ENCODE measurements at places on chromosomes 7 and 10. TPM values are rescaled to one million over a fixed set of nuclear protein-coding genes. Genes with fewer than 3 reads are reported as not detected.

DNA sequence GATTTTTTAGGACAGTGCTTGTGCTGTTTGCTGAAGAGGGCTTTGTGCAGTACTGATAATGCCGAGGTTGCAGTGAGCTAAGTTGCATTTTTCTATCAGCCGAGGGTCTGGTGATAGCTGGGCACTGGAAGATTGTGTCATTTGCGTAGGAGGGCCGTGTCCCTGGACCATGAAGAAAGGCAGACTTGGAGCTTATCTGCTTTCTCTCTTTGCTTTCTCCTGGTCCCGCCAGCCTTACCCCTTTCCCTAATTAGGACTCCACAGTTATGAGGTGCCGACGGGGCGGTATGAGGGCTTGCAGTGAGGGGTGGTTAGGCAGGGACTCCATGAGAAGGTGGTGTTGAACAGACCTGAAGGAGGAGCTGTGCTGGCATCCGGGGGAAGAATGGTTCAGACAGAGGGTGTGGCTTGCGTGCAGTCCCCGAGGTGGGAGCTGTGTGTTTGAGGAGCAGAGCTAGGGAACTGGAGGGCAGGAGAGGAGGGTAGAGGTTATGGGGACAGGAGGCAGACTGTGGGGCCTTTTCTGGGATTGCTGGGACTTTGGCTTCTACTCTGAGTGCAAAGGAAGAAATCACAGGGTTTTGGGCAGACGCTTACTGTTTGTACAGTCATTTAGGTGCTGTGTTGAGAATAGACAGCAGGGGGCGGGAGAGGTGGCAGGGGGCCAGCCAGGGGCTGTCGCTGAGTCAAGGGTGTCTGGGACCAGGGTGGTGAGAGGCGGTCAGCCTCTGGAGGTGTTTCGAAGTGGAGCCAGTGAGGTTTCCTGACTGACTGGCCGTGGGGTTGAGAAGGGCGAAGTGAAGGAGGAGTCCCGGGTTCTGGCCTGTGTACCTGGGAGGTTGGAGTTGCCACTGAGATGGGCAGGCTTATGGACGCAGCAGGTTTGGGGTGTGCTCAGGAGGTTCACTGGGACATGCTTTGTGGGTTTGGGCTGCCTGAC, 43.4 kb downstream of the PRF1 start:
- no peak for DNase-seq

- DNase-seq: no peak
These were observed 29.6 kb upstream of the PSAP start for GRCh38 chr10:71880425-71881306.

Gene DYNC1I1
- 0.68 TPM for polyA plus RNA-seq

Gene DBNL
- 37.0 TPM for polyA plus RNA-seq

GRCh38 chr10:131790021-131790420, 110.8 kb upstream of the PPP2R2D start:
- no peak for DNase-seq

Gene SP8
- 0.04 TPM for polyA plus RNA-seq

DNA sequence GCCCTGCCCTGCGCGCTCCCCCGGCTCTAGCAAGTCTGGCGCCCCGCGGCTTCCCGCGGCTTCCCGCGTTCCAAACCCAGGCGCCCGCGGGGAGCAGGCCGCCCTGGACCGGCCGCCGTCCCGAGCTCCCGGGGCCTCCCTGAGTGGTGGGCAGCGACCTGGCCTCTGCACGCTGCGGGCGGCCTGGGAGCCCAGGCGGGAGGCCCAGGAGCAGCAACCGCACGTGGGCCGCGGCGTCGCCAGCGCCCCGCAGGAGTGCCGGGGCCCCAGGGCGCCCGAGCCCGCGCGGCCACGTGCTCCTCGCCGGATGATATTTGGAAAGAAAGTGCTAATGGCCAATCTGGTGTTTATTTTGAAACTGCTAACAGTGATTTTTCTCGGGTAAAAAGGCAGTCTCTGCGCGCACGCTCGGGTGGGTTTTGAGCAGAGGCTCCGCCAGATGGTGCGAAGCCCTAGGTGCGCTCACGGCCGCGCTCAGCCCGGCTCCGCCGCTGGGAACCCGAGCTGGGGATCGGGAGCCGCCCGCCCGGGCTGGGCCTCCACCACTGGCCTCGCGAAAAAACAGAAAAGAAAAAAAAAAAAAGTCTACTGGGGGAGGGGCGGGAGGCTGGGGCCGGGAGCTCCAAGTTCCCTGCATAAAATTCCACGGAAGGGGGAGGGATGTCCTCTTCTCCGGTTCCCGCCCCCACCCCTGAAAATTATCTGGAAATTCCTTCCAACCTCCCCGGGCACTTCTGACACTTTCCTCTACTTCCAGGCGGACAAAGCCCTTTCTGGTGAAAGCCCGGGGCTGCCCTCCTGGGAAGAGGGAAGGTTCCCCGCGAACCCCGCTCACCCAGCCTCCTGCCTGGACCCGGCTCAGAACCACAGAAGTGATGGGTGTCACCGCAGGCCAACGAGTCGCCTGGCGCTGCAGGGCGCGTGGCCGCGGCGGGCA, 4.3 kb downstream of the EBF3 start:
- no peak for DNase-seq

DNA sequence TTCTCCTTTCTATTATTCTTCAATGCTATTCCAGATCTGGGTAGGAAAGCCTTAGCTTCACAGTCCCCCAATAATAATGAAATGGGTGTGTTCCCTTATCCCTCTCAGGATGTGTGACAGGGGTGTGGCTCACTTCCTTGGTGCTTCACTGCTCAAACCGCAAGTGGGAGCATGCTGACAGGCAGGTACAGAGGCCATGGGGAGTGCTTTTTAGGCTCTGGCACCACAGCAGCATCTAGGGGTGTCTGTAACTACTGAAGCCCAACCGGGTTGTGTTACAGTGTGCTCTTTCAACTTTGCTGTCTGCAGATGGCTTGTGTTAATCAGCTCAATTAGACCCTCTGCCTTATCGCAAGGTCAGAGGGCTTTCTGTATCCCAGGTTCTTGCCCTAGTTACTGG, 79.4 kb upstream of the CYP2C9 start:
- no peak for DNase-seq

Gene ARHGEF35
- polyA plus RNA-seq: 1.2 TPM

Gene MMP21
- polyA plus RNA-seq: 0.40 TPM

DNA sequence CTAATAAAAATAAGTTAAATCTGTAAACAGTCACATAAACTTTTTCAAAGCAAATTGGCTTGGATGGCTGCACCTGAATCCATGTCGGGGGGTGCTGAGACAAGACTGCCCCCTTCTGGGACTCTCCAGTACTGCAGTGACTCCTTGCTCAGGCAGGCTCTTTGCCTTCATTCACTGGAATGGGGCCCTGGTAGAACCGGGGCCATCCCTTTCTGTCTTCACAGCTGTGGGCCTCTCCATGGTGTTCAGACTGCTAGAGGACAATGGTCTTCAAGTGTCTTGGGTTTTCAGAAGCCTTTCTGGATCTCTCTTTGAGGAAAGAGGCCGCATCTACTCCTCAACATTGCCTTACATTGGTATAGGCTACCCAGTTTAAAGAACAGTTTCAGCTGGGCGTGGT, 16.1 kb upstream of the IMPDH1 start:
- DNase-seq: no peak

Gene PTF1A
- not detected for polyA plus RNA-seq

All from forelimb muscle (tissue), 1 donor.